ENCODE measurements at places on chromosomes 1 and 21. TPM values are rescaled to one million over a fixed set of nuclear protein-coding genes. Genes with fewer than 3 reads are reported as not detected.

CHD5 gene
- not detected for total RNA-seq

TLR5 gene
- under 0.01 TPM for total RNA-seq

PTGER3 gene
- total RNA-seq: 0.75 TPM

NCAM2 gene
- total RNA-seq: not detected

HTR6 gene
- total RNA-seq: not detected

MINDY1 gene
- 13.0 TPM for total RNA-seq

SLC6A17 gene
- 0.35 TPM for total RNA-seq

CTTNBP2NL gene
- 27.2 TPM for total RNA-seq

OR2L3 gene
- total RNA-seq: not detected

ZNF683 gene
- total RNA-seq: not detected

TRIM63 gene
- total RNA-seq: not detected

PAQR6 gene
- total RNA-seq: 1.5 TPM

RBM11 gene
- total RNA-seq: 0.23 TPM

ZFP69B gene
- 2.6 TPM for total RNA-seq

FAM43B gene
- 0.36 TPM for total RNA-seq

EPHX1 gene
- 20.3 TPM for total RNA-seq

CLCA4 gene
- total RNA-seq: not detected

KRTAP13-3 gene
- total RNA-seq: not detected

ZYG11A gene
- 0.86 TPM for total RNA-seq

FTCD gene
- total RNA-seq: not detected

TPTE gene
- not detected for total RNA-seq

SAMSN1 gene
- total RNA-seq: 0.07 TPM

THEM5 gene
- not detected for total RNA-seq

PLA2G2F gene
- total RNA-seq: 4.2 TPM

MRPL20 gene
- 150 TPM for total RNA-seq

S100A16 gene
- 1,016 TPM for total RNA-seq

PKLR gene
- not detected for total RNA-seq

TDRD5 gene
- 0.06 TPM for total RNA-seq

ORC1 gene
- total RNA-seq: 30.1 TPM

PRAMEF10 gene
- not detected for total RNA-seq

TMPRSS15 gene
- not detected for total RNA-seq

DCST2 gene
- 0.12 TPM for total RNA-seq

APCS gene
- not detected for total RNA-seq

TTLL10 gene
- total RNA-seq: not detected

FAM78B gene
- not detected for total RNA-seq

PPCS gene
- total RNA-seq: 80.5 TPM

ETS2 gene
- total RNA-seq: 11.1 TPM

COP1 gene
- 37.3 TPM for total RNA-seq

HLX gene
- 0.63 TPM for total RNA-seq

HAO2 gene
- not detected for total RNA-seq

RASSF5 gene
- 3.5 TPM for total RNA-seq

LCE6A gene
- total RNA-seq: not detected

RHCE gene
- not detected for total RNA-seq

RGS18 gene
- total RNA-seq: not detected

DCAF6 gene
- total RNA-seq: 37.5 TPM

UMODL1 gene
- not detected for total RNA-seq

UBE2U gene
- total RNA-seq: not detected

KCNT2 gene
- 1.7 TPM for total RNA-seq

IGSF3 gene
- total RNA-seq: 21.4 TPM

CLDN17 gene
- total RNA-seq: not detected

PRAMEF25 gene
- not detected for total RNA-seq

TSACC gene
- total RNA-seq: 0.69 TPM

CA6 gene
- not detected for total RNA-seq

OSCP1 gene
- 4.0 TPM for total RNA-seq

OR2T11 gene
- not detected for total RNA-seq

PLA2G4A gene
- total RNA-seq: 2.3 TPM

All from epithelial cell of proximal tubule (primary cell).